Caco-2 (cell line): ENCODE measurements at places on chromosomes 5 and 9. TPM values are rescaled to one million over a fixed set of nuclear protein-coding genes. Genes with fewer than 3 reads are reported as not detected.

- no peak overlapping the region for H3K27ac ChIP-seq
- DNase-seq, result no peak
- H3K4me3 ChIP-seq, result no peak overlapping the region
- no peaks in the 10 kb centered on the region for H3K27me3 ChIP-seq
Observed at GRCh38 chr9:28124917-28125316, 551.6 kb upstream of the C9orf72 start.

Gene ZDHHC11B
- 1.00 and 1.1 TPM in 2 replicates for total RNA-seq

Gene NPR2
- total RNA-seq, result 40.5 and 44.1 TPM in 2 replicates

Gene SH3GLB2
- total RNA-seq, result 64.2 and 66.7 TPM in 2 replicates

DNA sequence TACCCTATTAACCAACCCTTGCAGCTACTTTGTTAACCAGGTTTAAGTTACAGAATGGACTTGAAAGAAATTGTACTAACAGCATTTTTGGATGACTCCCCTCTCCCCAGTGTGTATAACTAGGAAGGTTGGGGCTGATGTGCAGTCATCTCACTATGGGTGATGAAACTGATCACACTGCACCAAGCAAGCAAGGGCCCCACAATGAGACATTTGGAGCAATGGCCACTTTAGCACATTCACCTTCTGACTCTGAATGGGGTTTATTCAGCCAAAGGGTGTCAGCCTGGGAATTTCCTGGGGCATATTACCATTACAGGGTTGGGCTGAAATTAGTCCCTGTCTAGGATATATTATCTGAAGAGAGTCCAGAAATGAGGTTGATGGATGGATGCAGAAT is 18.7 kb upstream of the CYFIP2 start:
- peaks cover 4% of the 10 kb centered on the region; the same call in 1 of the 2 replicates for H3K4me1 ChIP-seq
- no peaks in the 10 kb centered on the region for H3K36me3 ChIP-seq
- H3K27me3 ChIP-seq, result no peaks in the 10 kb centered on the region
- H3K4me3 ChIP-seq, result no peak overlapping the region

GRCh38 chr9:124771867-124772679 is 962 bp upstream of the NR6A1 start:
- no peaks in the 10 kb centered on the region for H3K4me1 ChIP-seq
- peak; percentile 84 for DNase-seq
- peak overlapping the region; percentile 55 for H3K4me3 ChIP-seq
- H3K36me3 ChIP-seq, result no peaks in the 10 kb centered on the region
- H3K27ac ChIP-seq, result peak overlapping the region; percentile 98
